ENCODE measurements at places on chromosomes 2 and 18.

DNA sequence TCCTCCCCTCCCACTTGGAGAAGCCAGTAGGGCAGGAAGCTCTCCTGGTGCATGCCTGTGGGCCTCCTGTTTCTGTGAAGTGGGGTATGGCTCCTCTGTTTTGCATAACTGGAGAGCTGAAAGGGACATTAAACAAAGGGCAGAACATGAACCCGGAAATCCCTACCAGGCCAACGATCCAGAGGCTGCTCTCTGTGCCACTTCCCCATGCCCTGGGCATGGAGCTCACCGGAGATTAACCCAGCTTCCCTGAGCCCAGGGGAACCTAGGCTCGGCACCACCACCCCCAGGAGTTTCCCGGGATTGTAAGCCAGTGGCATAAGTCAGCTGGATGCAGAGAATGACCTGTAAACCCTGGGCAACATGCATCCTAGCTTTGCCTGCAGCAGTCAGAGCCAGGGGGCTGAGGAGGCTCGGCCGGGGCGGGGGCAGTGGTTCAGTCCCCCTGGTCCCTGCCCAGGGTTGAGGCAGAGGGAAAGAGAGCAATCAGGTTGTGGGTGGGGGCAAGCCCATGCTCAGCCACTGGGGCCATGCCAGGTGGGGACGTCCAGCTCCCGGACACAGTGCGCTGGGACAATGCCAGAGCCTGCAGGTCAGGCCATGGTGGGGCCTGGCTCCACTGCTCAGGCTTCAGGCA is 49.5 kb downstream of the TIMM21 start:
- DNase-seq, result no peak

DNA sequence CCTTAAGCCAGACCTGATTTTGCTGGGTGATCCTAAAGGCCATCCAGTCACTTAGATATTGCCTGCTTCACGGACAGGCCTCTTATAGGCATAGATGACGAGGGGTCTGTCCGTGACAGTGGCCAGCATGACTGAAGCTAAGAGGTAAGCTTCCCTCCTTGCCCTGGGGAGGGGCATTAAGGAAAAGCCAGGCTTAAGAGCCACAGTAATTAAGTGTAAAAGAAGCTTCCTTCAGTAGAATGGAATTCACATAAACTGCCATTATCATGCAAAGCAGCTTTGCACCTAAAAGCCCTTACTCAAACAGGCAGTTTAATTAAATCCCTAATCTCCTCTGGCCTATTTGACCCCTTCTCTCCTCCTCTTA is 99.4 kb upstream of the PKDCC start:
- no peak for DNase-seq

- no peak for DNase-seq
Observed at GRCh38 chr2:38174646-38175423, 98.9 kb upstream of the CYP1B1 start.

DNA sequence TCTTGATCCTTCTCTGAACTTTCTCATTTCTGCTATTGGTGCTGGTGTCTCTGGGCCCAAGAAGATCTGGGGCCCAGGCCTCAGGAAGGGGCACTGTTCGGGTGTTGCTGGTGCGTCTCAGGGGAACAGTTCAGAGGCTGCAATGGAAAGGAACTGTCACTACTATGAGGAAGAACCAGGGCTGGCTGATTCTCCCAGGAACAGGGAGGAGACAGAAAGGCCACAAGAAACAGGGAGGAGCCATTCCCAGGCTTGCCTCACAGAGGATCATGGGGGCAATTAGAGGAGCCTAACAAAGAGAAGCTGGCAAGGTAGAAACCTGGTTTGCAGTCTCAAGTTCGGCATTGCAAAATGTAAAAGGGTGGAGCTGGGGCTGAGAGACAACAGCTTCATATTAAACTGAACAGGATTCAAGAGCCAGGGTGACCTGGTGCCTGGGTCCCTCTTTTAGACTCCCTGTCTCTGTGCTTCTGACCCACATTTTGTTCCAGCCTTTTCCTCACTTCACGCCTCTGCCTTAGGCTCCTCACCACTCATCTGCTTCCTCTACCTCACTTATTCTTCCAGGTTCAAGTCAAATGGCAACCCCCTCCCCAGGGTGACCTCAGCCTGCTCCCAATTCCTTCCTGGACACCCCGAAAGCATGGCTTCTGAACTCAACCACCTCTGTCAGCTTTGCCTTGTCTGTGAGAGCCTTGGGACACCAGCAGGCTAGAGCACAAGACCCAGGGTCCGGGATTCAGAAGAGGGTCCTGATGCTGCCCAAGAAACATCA is 58.4 kb downstream of the GYPC start:
- no peak for DNase-seq

DNA sequence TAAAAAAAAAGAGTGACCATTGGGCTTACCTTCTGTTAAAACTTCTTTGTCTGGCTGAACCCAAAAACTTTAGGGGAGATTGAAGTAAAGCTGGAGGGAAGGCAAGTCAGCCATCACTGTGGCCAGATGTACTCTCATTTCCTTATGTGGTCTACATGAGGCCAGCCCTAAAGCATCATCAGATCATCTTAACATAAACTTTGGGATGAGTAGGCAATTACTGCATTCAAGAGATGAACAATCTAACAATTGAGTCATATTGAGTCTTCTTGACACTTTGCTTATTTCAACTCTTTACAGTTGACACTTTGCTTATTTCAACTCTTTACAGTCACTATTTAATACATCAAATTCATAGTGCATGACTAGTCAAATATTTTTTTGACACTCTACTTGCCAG is 155.6 kb downstream of the QPCT start:
- DNase-seq, result no peak

DNA sequence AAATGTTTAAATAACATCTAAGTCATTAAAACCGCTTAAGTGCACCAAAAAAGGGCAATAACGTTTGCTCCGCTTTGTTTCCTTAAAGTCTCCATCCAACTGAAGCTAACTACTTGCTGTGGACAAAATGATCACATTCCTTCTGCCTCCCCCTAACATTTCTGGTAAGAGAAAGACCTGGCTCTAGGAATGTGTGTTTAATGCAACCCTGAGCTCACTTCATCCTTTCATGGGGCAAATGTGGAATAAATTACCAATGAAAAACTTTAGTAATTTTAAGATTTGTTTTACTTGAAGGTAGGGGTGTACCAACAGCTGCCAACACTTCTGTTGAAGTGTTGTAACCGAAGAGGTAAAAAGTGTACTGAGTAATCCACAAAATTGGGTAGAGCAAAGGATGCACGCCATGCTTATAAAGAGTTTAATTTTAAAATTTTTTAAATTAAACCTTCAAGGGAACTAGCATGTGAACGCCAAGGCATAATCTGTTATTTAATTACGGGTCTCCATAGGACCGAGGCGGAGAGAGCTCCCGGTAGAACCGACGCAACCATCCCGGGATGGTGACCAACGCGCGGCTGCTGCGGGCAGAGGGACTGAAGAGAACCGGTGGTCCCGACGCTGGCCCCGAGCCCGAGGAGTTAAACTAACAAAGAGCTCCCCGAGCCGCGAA is 1.1 kb downstream of the HNRNPLL start:
- DNase-seq, result no peak

- DNase-seq, result no peak
Observed at GRCh38 chr2:191560411-191560980, 117.4 kb upstream of the NABP1 start.

DNA sequence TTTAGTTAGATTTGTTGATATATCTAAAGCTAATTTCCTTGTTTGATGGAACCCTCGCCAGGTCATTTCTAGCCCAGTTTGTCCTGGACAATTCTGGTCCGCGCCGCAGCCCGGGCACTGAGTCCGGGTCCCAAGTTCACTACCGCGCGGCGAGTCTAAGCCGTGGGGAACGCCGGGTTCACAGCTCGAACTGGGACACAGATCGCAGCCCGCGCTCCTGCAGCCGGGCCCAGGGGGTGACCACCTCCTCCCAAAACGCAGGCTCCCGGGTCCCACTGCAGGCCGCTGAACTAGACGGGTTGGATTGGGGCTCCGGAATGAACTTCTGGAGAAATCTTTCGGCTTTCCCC is 681 bp downstream of the ACADL start:
- DNase-seq, result no peak

DNA sequence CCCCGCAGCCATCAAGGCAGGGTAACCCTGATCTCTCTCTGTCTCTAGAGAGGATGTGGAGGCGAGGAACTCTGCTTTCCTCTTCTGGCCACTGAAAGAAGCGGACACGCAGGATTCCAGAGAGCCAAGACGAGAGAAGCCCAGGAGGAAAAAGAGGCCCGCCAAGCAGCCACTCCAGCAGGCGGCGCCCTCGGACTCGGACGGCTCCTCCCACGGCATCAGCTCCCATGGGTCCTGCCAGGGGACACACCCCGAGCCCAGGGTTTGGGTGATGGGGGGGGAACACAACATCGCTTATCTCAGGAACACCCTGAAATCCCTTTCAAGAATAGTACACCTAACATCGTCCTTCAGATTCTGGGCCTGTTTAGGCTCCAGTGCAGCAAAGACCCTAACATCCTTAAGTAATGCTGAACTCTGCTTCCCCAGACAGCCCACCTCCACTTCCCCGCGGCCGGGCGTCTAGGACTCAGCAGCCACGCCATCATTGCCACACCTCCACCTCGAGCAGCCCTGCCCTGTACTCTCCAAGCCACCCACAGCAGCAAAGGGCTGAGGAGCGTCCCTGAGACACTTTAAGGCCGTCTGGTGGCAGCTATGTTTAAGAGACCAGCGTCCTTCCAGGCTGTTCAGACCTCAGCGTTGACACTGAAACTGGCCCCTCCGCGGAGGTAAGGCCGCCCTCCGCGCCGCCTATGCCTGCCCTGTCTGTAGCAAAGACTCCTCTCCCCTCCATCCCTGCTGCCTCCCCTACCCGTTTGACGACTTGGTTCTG is 34.3 kb upstream of the CNGA3 start:
- no peak for DNase-seq

- DNase-seq, result no peak
Observed at GRCh38 chr2:9311488-9311887, 104.9 kb downstream of the ASAP2 start.

GRCh38 chr18:49733321-49733720 is 80.0 kb downstream of the ACAA2 start:
- DNase-seq, result no peak

GRCh38 chr2:42105330-42106256 is 57.8 kb downstream of the PKDCC start:
- DNase-seq, result peak; percentile 56

GRCh38 chr2:95359031-95359430 is 43.5 kb upstream of the FAHD2A start:
- no peak for DNase-seq

DNA sequence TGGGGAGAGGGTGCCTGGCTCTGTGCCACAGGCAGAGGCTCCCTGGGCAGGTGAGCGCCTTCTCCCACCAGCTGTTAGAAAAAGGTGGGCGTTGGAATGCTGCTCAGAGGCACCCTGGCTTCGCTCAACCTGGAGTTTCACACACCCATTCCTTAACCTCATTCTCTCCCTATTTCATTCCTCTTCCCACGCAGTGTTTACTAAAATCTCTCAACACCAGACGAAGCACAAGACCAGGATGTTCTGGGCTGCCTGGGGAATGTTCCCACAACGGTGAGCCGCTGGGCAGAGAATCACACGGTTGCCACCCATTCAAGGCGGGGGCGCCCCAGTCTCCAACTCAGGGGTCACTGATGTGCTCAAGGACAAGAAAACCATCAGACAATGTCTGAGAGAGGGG is 64.5 kb downstream of the TGFA start:
- DNase-seq, result no peak

DNA sequence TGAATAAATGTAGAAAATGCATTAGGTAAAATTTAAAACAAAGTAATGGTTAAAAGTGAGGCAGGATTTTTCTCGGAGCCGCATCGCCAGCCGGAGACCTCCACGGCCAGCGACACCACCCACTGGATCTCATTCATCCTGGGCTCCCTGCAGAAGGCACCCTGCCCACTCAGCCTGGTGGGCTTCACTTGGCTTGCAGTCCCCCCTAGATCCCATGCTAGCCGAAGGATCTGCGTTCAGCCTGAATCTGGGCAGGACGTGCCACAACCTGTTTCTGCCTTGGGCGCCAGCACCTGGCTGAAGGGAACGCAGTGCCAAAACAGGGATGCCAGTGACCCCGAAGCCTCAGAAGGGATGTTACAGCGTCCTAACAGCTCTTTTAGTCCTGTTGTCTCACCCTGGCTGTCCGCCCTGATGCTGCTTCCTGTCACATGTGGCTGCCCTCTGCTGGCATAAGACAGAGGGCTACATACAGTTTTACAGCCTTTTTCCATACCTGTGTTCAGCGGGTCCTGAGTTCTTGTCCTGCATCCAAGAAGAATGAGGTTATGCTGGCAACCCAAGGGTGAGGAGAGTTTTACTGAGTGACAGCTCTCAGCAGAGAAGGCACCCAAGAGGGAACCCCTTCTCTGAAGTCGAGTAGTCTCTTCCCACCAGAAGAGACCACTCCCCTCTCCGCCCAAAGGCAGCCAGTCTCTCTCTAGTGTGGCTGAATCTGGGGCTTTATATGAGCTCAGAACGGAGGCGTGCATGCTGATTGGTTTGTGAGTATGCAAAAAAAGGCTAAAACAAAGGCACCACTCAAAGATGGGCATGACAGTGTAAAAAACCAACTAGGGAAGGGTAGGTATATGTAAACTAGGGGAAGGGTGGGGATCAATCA is 173.1 kb upstream of the GYPC start:
- no peak for DNase-seq

GRCh38 chr2:237567276-237568029 is 1.1 kb downstream of the PRLH start:
- no peak for DNase-seq

DNA sequence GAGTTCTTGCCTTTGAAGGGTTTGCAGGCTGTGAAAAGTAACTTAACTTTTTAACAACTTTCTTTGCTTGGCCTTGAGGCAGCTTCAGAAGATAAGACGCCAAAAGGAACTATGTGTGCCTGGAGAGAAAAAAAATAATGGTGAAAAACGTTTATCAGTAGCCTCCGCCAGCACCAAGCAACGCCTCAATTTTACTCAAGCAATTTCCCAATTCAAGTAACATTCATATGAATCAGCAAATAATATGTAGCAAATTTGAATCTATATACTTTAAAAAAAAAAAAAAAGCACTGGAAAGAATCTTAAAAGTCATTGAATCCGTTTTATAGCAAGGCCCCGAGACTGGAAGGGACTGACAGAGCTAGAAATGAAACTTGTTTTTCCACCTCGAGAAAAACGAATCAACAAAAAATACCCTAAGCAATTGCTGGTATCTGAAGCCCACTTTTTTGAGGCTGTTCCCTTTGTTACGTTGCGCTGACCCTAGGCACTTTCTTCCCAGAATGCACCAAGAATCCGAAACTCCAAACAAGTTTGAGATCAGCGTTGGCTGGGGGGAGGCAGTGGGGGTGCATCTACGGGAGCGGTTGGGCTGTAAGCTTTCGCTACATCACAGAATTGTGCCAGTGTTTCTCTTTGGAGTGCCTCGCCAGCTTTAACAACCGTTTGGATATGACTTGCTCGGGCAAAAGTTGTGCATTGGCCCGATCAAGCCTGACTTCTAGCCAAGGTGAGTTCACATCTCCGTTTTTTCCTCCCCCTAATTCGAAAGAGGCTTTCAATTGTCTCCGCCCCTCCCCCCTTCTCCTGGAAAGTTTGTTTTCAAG is 2.7 kb upstream of the TGIF1 start:
- DNase-seq, result no peak

GRCh38 chr2:222468346-222468745 is 44.0 kb downstream of the SGPP2 start:
- no peak for DNase-seq
